ENCODE measurements at places on chromosomes 4 and X.

- DNase-seq, result no peak
Measured at GRCh38 chr4:151035328-151035727, 20.2 kb upstream of the LRBA start.

DNA sequence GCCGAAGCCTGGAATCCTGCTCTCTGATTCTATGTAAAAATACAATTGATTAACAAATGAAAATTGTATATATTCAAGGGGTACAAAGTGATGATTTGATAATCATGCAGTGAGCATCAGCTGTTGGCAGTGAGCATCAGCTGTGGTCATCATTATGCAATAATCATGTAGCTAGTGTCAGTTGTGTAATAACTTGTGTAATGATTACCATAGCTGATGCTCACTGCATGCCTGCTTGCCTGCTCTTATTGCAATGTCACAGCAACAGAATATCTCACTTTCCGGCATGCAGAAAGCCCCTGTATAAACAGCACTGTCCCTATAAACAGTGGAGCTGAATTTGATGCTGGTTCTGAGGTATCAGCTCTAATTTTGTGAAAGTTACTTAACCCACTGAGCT is 46.8 kb downstream of the SULT1B1 start:
- no peak for DNase-seq

- DNase-seq, result no peak
Measured at GRCh38 chrX:650324-650723, 19.7 kb downstream of the SHOX start.

DNA sequence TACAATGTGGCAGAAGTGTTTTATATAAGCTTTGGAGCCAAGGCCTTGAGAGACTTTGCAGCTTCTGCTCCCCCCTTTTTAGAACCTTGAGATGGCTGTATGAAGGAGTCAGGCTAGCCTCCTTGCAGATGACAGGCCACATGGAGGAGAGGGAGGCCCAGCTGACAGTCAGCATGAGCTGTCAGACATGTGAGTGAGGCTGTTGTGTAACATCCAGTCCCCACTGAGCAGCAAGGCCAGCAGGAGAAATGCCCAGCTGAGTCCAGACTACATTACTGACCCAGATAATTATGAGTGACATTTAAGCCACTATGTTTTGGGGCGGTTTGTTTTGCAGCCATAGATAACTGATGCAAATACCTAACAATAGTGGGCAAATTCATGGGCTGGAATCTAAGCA is 515.3 kb upstream of the ARX start:
- DNase-seq, result no peak

- no peak for DNase-seq
Measured at GRCh38 chr4:7585768-7586167, 151.0 kb upstream of the PSAPL1 start.

GRCh38 chrX:6857749-6858148 is 289.8 kb upstream of the STS start:
- DNase-seq, result no peak

DNA sequence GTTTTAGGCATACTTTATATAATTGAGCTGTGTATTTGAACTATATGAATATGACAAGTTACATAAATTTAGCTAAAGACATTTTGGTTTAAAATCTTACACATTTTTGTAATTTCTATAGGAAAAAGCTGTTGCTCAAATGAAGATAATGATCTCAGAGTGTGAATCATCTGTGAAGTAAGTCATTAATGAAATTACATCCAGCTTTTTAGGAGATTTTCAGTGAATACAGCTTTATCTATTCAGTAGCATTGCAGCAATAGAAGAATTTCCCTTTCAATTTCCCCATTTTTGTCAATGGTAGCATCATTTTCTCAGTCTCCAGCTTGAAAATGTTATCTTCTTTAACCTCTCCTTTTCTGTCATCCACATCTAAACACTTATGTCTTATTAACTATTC is 59.5 kb downstream of the CEP135 start:
- no peak for DNase-seq

DNA sequence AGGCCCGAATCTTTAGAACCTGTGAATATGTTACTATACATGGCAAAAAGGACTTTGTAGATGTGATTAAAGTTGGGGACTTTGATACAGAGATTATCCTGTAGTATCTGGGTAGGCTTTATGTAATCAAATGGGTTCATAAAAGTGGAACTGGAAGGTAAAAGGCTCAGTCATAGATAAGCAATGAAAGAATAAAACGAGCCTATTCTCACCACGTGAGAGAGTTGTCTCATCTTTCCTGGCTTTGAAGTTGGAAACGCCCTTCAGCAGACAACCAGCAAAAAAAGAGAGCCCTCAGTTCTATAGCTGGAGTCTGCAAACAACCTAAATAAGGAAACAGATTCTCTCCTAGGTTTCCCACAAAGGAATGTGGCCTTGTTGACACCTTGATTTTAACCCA is 805.8 kb upstream of the DIAPH2 start:
- no peak for DNase-seq

DNA sequence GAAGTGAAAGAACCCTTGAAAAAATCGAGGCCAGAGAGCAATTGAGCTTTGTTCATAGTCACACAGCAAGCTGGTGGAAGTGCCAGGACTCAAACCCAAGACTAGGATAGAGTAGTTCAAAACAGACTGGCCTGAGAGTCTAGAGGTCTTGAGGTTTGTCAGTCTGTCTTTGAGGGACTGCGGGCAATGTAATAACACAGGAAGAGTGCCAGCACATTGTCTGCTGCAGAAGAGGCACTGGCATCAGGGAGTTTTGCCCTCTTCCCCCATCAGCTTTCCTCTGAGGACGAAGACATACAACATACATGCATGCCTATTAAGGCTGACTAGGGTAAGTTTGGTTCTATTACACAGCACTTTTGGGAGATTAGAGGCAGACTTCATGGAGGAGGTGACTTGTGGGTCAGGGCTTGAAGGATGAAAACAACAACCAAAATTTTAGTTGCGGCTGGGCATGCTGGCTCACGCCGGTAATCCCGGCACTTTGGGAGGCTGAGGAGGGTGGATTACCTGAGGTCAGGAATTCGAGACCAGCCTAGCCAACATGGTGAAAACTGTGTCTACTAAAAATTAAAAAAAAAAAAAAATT is 64.1 kb upstream of the LAS1L start:
- no peak for DNase-seq

GRCh38 chr4:97073194-97073593 is 1070.1 kb downstream of the STPG2 start:
- no peak for DNase-seq

- DNase-seq, result no peak
Measured at GRCh38 chr4:142719854-142720541, 126.1 kb downstream of the INPP4B start.

DNA sequence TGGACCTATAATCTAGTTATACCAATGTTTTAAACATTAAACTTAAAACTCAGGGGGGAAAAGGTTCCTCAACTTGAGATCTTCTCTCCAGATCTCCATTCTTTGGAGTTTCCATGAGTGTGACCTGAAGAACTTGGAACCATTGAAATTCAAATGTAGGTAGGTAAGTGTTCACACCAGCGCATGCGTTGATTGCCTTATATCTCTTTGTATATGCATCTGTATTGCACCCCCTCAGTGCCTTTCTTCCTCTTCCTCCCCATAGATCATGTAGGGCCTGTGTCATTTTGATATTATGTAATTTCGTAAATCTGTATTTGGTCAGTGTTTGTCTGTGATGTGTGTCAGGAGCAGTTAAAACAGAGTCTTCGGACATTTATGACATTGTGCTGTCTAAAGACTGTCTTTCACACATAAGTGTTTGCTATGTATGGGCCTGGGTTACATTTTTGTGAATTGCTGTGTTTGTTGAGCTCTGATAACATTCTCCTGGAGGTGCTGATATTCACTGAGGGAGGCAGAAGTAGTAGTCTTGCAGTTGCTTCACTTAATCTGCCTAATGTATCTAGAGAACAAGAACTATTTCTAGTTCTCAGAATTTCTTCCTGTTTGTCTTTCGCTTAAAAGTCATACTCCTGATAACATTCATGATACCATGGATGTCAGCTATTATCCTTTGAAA is 126.3 kb downstream of the RAP1GDS1 start:
- DNase-seq, result no peak

- DNase-seq, result no peak
Measured at GRCh38 chr4:143358923-143359643, 22.4 kb downstream of the GAB1 start.

DNA sequence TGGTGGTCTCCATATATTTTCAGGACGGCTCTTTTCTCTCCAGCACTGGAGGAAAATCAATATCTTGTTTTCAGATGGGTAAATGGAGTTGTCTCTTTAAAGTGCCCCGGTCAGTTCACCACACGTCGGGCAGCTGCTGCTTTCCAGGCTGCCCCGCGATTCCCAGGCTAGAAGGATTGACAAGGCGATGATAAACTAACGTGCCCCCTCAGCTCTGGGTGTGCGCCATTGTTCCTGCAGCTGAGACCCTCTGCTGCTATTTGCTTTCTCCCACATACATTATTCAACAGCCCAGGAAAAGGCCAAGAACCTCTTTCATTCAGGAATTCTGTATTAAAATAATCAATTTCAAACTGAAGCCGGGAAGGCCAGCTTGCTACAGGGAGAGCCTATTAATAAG is 254.5 kb downstream of the SOX3 start:
- no peak for DNase-seq

- no peak for DNase-seq
Measured at GRCh38 chrX:55624403-55624802, 1.2 kb downstream of the FOXR2 start.

DNA sequence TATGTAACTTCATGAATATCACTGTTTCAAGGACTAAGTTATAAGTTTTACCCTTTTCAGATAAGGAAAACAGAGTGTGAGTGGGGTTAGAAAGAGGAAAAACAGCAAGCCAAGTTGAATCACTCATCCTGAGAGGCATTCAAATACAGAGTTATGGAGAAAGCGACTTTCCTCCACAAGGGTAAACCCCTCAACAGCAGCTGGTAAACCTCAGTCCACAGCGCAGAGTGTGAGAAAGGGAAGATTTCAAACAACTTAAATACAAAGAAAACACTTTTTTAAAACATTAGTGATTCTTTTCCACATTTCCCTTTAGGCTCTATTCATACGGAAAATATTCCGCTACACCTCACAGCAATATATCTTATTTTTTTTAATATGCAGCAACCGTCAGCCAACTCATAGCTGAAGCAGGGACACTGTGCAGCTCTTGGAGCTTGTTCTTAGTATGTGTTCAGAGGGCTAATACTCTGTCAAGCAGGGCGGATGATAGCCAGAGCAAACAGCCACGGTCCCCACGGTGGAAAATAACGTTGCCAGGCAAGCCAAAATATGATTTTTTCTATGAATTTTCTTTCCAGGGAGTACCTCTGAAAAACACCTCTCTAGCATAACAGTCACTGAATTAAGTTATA is 488.9 kb upstream of the FAT1 start:
- DNase-seq, result no peak

DNA sequence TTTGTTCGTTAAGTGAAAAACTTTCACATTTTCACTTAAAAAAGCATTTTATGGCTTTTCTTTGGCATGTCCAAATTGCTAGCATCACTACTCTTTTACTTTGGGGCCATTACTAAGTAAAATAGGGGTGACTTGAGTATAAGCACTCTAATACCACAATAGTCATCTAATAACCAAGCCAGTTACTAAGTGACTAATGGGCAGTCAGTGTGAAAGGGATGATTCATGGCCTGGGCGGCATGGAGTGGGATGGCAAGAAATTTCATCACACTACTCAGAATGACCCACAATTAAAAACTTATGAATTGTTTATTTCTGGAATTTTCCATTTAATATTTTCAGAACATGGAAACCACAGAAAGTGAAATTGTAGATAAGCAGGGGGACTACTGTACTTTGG is 60.9 kb downstream of the BMP15 start:
- no peak for DNase-seq

DNA sequence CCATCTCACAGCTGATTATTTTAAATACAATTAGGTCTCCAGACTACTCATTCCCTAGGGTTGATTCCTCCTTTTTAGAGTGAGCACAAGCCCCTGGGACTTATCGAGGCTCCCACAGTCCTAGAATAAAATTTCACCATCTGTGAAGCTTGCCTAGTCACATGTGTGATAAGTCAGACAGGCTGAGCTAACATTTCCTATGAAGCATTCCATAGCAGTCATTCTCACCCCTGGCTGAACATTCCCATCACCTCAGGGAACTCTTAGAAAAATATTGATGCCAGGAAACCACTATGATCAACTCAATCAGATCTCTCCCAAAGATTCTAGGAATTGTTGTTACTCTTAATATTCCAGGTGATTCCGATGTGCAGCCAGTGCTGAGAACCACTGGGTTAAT is 37.7 kb downstream of the ARHGEF9 start:
- no peak for DNase-seq

- no peak for DNase-seq
Measured at GRCh38 chrX:17192106-17192505, 182.9 kb upstream of the NHS start.

GRCh38 chr4:183639291-183639690 is 19.7 kb downstream of the RWDD4 start:
- no peak for DNase-seq

DNA sequence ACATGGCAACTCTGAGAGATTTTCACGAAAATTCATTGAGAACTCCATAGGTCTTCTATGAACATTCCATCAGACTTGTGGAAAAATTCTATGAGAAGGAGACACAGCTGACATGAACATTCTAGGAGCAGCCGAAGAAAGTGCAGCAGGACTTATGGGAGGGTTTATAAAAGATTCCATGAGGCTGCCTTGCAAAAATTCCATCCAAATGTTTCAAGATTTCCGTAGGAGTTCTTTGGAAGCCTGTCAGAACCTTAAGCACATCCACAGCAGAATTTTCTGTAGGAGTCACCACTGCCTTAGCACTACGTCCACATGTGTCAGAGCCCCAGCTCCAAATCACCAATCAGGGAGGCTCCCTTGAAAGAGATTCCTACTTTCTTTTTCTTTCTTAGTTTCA is 67.0 kb upstream of the MSX1 start:
- no peak for DNase-seq

DNA sequence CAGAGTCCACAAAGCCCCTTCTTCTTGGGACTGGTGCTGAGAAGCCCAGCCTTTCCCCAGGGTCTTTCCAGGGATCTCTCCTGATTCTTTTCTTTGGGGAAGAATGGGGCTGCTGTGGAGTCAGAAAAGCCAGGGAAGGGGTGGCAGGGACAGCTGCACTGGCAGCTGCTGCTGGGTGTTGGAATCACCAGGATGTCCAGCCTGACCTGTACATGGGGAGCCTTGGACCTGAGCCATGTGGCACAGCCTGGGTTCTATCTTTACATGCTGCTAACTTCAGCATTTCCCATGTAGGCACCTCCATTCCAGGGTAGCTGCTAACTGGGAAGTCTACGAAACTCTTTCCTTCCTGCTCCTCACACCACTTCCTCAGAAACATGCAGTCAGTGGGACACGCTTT is 36.0 kb downstream of the MED28 start:
- DNase-seq, result no peak

- DNase-seq, result no peak
Measured at GRCh38 chrX:34612036-34612435, 45.0 kb downstream of the TMEM47 start.

GRCh38 chrX:13598877-13599276 is 29.5 kb downstream of the EGFL6 start:
- DNase-seq, result no peak

DNA sequence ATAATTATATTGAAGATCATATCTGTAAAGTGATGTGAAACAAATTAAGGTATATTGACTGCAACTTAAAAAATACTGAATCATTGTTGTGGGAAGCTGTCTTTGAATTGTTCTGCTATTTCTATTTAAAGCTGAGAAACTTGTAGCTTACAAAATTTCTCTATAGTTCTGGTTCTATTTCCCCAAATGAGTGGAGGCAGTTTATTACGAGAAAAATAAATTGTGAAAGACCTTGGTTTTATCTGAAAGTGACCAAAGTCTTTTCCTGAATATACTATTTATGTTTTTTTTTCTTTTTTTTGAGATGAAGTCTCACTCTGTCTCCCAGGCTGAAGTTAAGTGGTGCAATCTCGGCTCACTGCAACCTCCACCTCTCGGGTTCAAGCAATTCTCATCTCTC is 165.4 kb downstream of the SH3BGRL start:
- DNase-seq, result no peak

All from SIG-M5 (cell line).